Left hindlimb (tissue), 1 donor: ENCODE measurements at places on chromosomes 2 and 18.

- no peak for DNase-seq
These were observed 776.8 kb upstream of the ACVR2A start for GRCh38 chr2:147068071-147068470.

GRCh38 chr2:237345891-237346640, 67.9 kb downstream of the COL6A3 start:
- no peak for DNase-seq

GRCh38 chr2:150066490-150066889, 421.0 kb downstream of the RND3 start:
- no peak for DNase-seq

DNA sequence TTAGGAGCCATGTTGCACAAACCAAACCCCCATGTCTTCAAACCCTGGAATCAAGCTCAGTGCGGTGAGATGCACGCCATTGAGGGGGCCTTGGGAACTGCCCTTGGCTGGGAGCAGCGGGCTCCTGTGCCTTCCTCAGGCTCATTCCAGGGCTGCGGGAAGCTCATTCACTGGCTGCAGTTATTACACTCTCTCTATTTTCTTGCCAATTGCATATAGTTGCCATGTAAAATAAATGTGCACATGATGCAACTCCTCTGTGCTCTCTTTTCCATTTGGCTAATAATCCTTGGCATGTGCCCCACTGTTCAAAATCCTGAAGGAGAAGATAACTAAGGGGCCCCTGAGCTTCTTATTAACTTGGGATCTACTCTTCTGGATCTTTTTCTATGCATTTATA, 74.7 kb downstream of the KCTD1 start:
- DNase-seq, result no peak

GRCh38 chr2:84238907-84239306, 220.2 kb downstream of the SUCLG1 start:
- no peak for DNase-seq

GRCh38 chr2:220847006-220847405, 725.1 kb downstream of the EPHA4 start:
- DNase-seq, result no peak

- DNase-seq, result no peak
These were observed 63.8 kb downstream of the MEX3C start for GRCh38 chr18:51133580-51134160.

DNA sequence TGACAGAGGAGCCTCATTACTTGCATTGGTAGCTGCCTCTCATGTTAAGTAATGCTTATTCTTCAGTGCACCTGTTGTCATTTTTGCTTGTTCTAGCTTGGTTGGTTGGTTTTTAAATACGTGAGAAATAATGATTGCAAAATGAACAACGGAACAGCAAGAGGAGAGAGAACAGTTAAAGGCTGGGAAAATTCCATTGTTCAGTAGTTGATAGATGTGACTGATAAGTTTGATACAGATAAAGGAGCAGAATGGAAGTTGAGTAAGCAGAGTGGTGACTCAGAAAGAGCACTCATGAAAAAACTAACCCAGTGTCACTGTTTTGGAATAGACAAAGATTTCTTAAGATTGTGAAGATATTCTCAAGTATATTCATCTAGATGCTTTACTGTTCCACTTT, 50.5 kb downstream of the MTA3 start:
- no peak for DNase-seq

- DNase-seq, result no peak
These were observed 268.2 kb upstream of the TCF4 start for GRCh38 chr18:55856229-55856628.

- no peak for DNase-seq
These were observed 334.0 kb upstream of the MEX3C start for GRCh38 chr18:51531501-51531900.

DNA sequence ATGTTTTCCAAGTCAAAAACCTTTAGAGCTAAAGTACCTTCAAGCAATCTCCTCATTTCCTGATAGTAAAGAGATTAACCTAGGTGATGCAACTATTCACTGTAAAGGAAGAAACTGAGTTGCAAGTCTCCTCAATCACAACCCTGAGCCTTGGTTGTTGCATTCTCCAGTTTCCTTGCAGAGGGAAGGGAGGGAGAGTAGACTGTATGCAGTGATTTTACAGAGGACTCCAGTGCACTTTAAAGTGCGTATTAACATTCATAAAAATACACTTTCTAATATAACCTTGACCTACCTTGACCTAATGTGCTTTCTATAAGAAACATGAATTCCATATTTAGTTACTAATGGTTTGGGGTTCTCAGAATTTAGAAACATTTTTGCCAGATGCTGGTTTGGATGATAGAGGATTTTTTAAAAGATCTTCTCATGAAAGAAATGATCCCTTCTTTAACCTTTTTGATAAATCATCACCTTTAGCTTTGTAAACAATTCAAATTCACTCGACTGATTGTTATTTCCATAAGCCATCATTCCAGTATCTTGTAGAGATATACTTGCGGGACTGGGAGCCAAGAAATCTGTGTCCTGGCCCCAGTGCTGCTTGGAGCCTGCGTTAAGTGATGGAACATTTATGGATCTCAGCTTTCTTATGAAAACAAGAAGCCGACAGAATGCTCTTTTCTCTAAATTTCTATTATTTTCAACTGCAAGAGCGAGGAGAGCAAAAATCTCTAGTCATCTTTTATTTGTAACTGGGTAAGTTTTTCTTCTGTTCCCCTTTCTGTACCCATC, 228.3 kb downstream of the ZNF521 start:
- DNase-seq, result no peak

DNA sequence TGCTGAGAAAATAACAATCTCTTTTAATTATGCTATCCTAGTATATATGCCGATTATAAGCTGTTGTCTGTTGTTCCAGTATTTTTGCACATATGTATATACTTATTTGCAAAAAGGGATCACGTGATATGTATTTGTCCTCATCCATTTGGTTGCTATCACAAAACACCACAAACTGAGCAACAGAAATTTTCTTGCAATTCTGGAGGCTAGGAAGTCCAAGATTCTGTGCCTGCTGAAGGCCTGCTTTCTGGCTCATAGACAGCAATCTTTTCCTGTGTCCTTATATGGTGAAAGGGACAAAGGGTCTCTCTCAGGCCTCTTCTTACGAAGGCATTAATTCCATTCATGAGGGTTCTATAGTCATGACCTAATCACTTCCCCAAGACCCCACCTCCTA, 186.5 kb downstream of the LPIN1 start:
- no peak for DNase-seq

GRCh38 chr2:32772638-32773447, 145.0 kb downstream of the TTC27 start:
- DNase-seq, result no peak

GRCh38 chr2:219628986-219629901, 1.8 kb downstream of the SLC4A3 start:
- DNase-seq, result no peak

DNA sequence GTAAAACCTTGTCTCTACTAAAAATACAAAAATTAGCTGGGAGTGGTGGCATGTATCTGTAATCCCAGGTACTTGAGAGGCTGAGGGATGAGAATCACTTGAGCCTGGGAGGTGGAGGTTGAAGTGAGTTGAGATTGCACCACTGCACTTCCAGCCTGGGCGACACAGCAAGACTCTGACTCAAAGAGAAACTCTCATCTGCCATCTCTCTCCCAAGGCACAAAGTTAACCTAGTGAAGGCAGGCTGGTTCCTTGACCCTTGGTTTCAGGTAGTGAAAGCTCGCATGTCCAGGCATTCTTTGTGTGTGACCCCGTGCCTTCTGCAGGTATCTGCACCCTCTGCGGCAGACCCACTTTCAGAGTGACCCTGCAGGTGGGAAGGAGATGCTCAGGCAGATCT, 100.0 kb downstream of the WDSUB1 start:
- no peak for DNase-seq

- DNase-seq, result no peak
These were observed 35.1 kb downstream of the FAM117B start for GRCh38 chr2:202669841-202670240.

DNA sequence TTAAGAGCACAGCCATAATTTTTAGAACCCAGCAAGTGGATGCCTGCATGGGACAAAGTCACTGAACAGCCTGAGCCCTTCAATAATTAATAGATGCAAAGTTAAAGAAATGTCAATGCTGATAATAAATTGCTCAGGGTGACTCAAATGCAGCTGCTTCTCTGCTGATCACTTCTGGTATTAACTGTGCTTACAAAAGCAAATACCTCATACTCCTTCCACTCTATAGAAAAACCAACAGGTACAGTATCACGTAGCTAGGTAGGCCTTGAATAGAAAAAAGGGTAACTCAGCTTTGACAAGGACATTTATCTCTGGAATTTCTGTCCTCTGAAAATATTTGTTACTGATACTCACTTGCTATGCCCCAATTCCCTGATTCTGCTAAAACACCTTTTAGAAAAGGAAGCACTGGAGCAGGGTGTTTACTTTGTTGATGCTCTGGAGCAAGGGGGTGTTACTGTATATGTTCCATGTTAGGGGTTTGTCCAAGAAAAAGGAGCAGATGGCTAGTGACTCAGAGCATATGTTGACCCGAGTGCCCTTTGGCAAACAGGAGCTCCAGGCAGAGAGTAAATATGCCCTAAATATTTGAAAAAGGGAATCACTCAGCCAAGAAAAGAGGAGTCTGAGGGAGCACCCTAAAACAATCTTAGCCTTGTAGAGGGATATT, 59.1 kb upstream of the RTN4 start:
- no peak for DNase-seq

GRCh38 chr2:161992531-161992930, 81.5 kb downstream of the DPP4 start:
- no peak for DNase-seq

- peak; percentile 6 for DNase-seq
These were observed 52.4 kb downstream of the EMX1 start for GRCh38 chr2:72969706-72970105.

GRCh38 chr2:178844269-178844668, 37.0 kb upstream of the TTN start:
- DNase-seq, result peak; percentile 36

GRCh38 chr18:9057646-9058045, 44.9 kb upstream of the NDUFV2 start:
- no peak for DNase-seq

DNA sequence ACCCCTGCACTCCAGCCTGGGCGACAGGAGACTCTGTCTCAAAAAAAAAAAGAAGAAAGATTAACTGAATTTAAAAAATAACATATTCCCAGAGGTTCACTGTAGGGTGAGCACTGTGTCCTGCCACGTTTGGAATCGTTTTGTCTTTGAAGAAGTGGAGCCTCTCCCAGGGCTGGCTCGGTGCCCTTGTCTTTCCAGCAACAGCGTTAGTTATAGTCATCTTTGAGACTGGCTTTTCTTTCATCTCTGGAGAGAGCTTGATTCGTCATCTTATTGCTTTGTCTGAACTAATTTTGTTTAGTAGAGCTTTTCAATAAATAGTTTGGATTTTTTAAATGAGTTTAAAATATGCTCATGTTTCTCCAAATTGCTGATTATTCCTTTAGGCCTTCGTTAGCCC, 50.5 kb downstream of the IMPA2 start:
- DNase-seq, result peak; percentile 68

DNA sequence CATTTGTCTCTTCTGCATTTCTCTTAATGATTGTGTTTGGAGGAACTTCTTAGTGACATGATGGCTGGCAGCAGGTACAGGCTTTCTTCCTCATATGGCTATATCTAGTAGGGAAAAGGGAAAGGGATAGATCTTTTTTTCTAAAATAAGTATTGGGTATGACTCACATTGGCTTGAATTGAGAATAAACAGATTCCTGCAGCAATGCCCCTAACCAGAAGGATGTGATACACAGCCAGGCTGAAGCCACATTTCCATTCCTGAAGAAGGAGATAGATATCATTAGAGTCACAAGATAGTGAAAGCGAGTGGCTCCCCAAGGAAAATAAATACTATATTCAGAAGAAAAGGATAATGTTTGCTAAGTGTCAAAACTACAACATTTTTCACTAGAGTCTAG, 61.1 kb downstream of the VWC2L start:
- no peak for DNase-seq

DNA sequence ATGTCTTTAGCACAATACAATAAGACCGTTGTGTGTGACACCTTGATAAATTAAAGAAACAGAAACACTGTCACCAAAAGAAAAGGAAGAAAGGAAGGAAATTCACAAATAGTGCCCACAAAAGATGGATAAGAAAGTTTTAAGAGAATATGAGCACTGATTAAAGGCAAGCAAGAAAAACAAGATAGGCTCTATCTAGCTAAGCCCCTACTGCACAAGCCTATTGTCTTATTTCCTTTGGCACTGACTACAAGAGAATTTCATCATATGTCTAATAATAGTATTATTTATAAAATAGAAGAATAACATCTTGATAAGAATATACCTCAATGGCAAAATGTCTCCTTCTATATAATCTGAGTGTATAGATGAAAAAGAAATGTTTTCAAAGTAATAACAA, 335.7 kb downstream of the NCKAP5 start:
- DNase-seq, result no peak

DNA sequence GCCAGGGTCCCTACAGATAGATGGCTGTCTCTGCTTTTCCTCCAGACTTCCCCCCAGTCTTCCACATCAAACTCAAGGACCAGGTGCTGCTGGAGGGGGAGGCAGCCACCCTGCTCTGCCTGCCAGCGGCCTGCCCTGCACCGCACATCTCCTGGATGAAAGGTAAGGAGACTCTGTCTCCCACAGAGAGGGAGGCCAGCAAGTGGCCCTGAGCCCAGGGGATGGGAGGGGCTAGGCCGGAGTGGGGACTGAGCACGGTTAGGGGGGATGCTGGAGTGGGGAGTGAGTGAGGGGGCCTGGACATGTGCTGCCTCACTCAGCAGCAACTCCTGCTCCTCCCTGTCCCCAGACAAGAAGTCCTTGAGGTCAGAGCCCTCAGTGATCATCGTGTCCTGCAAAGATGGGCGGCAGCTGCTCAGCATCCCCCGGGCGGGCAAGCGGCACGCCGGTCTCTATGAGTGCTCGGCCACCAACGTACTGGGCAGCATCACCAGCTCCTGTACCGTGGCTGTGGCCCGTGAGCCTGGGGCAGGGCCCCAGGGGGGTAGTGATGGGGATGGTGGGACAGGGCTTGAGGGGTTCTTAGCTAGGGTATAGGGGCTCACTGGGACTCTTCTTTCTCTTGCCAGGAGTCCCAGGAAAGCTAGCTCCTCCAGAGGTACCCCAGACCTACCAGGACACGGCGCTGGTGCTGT, 10.4 kb upstream of the GMPPA start:
- no peak for DNase-seq

DNA sequence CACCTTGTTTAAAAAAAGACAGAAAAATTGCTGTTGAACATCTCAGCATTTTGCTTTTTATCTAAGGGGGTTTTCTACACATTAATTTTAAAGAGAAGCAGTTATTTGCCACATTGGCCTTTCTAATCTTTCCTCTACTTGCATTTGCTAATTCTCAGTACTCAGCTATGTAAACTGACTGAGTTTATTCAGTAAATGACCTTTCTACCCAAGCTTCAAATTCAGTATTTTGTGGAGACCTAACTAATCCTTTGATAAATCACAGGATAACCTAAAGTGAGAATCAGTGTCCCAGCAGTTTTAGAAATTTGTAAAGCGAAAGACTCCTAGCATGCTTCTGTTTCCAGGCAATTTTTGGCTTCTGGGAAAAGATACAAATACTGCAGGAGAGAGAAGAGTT, 288.4 kb downstream of the ASXL3 start:
- DNase-seq, result no peak
